ENCODE measurements at places on chromosomes 3 and 15.
A peak's percentile ranks its signal among the peaks of the same experiment; 100 is the strongest.

- DNase-seq, result no peak
These were observed 95.8 kb downstream of the KCNAB1 start for GRCh38 chr3:156216216-156216615.

- no peak for DNase-seq
These were observed 10.1 kb downstream of the GOLIM4 start for GRCh38 chr3:168085491-168086119.

DNA sequence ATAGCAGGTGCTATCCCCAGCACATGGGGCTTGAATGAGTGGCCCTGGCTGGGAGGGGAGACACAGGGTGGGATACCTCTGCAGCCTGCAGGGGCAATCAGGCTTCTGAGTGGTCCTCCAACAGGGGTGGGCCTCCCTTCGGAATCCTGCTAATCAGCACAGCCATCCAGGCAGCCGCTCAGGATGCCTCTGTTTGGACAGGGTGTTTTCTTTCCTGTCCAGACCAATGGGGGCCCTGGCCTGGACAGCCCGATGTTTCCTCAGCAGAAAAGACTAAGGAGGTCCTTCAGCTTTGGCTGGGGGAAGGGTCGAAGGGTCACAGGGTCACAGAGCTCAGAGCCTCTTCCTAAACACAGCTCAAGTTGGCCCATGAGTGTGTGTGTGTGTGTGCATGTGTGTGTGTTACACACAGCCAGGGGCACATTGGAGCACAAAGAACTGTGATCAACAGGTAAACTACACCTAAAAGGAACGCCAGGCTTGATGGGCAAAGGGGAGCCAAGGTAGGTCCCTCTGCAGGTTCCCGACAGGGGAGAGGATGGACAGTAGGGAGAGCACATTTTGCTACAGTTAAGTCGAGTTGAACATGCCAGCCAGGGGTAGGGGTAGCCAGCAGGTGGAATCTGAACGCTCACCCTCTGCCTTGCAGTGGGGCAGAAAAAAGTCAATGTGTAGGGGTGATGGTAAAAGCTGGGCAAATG is 1.1 kb upstream of the HAPLN3 start:
- no peak for DNase-seq

GRCh38 chr15:90591524-90591923 is 61.8 kb downstream of the CRTC3 start:
- DNase-seq, result no peak

GRCh38 chr3:127067116-127067910 is 84.4 kb downstream of the PLXNA1 start:
- no peak for DNase-seq

DNA sequence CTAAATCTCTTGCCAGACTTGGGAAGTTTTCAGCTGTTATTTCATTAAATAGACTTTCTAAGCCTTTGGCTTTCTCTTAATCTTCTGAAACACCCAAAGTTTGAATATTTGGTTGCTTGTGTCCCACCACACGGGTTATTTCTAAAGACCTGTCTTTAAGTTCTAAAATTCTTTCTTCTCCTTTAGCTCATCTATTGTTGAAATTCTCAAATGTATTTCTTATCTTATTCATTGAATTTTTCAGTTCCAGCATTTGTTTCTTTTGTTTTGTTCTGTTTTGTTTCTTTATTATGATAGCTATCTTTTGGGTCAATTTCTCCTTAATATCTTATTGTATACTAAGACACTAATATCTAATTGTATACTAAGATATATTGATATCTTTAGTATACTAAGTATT is 97.0 kb downstream of the ARRDC4 start:
- no peak for DNase-seq

GRCh38 chr3:153315781-153316180 is 153.8 kb downstream of the RAP2B start:
- no peak for DNase-seq

- no peak for DNase-seq
These were observed 81.2 kb upstream of the CDV3 start for GRCh38 chr3:133492159-133492741.

GRCh38 chr15:70323111-70323851 is 225.6 kb upstream of the TLE3 start:
- no peak for DNase-seq

- no peak for DNase-seq
These were observed 23.3 kb downstream of the RNU5B-1 start for GRCh38 chr15:65327651-65328393.

DNA sequence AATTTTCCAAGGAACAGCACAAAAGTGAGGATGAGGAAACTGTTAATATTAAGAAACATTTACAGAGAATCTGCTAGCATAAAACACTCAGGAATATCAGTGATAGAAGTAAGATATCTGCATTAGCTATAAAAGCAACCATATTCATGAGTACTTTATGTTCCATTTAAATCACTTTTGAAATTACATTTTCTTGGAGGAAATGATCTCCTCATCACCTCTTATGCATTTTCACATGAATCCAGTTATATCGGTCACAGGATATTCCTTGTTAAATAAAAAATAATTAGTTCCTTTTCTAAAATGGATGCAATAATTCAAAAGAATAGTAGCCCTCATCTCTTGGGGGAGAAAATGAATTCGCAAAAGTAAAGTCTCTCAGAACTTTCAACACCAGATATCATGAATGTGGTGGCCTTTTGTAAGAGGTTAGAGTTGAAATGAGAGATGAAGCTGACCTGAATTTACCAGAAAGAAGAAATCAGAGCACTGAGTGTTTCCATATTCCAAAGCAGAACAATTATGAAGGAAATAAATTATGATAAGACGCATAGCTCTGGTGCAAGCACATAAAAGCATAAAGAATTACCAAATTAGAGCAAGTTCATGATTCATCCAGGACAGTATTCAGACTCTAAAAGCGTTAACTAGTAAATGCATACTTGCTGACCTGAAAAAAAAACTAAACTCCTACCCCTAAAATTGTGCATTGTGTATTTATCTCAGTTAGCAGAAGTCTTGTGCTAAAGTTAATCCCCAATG is 321.9 kb upstream of the CCDC54 start:
- DNase-seq, result no peak

DNA sequence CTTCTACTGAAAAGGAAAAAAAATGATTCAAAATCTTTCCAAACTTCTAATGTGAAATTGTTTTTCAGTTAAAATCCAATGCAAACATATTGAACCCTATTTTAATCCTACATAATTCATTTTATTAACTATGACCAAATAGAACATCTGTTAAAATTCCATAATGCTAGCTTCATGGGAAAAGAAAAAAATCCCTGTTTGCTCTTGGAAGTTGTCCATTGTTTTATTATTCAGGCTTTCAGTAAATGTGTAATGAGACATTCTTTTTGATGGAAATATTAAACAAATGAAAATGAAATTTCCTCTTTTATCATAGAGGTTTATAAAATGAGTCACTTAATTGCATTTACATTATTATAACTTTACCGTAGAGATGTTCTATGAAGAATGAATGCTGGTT is 49.5 kb downstream of the SLC25A26 start:
- no peak for DNase-seq

GRCh38 chr15:37733628-37734027 is 200.8 kb upstream of the TMCO5A start:
- DNase-seq, result no peak

DNA sequence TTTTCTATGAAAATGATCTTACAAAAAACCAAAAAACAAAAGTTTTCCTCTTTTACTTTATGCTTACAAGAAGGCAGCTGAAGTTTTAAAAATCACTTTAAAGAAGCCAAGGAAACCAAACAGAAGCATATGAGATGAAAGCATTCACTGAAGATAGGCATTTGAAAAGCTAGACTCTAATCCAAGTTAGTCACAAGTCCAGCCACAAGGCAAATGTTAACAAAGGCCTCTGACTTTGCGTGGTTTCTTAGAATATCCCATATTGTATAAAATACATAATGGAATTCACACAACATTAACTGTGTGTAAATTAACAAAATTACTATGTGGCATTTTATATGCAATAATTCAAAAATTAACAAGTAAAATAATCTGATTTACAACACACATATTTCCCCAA is 17.7 kb downstream of the MRPL3 start:
- no peak for DNase-seq

DNA sequence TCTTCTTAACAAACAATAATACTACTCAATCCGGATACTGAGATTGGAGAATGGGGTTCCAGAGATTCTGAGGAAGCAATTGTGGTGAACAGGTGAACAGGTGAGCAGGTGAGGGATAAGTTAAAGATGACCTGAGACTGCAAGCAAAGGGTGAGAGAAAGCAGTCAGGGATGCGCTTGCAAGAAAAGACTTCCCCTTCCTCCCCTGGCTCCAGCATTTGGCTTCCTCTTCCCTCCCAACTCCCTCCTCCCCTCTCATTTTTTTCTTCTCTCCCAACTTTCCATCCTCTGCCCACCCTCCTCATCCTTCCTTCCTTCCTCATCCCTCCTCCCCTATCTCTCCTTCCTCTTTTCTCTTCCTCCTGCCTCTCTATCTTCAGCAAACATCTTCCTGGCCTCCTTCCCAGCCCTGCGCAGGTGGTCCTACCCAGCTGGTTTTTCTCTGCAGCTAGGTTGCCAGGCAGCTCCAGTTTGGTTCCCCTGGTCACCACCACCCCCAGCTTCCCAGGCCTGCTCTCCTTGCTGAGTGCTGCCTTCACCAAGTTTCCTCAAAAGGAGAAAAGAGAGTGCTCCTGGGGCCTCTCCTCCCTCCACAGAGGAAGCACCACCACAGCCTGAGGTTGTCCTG is 10.4 kb upstream of the VIPR1 start:
- no peak for DNase-seq

GRCh38 chr3:8113626-8114025 is 388.0 kb upstream of the LMCD1 start:
- DNase-seq, result no peak

DNA sequence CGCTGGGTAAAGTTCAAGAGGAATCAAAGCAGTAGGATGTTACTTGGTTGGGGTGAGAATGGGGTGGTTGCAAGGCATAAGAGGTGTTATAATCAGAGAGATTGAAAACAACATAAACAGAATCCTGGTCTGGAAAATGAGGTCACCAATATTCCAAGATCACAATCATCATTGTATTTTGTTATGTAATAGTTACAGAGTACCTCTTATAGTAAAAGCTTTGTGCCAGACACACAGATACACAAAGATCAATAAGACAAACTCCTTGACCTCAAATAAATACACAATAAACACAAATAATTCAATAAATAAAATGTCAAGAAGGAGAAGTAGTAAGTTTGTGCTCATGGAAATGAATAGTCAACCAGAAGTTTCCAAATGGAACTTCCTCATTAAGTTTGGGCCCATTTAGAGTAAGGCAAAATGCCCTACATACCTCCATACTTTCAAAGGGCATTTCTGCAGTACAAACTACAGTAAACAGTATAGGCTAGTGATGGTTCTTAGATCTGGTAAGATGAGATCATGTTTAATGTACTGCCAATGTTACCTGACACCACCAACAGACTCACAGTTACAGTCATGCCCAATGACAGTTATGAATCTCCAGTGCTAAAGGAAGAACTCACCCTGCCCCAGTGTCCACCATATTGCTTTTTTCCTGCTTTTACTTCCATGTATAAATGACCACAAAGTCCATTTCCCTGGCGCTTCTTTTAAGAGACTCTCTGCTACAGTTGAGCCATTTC is 93.4 kb downstream of the KCNMB2 start:
- no peak for DNase-seq

DNA sequence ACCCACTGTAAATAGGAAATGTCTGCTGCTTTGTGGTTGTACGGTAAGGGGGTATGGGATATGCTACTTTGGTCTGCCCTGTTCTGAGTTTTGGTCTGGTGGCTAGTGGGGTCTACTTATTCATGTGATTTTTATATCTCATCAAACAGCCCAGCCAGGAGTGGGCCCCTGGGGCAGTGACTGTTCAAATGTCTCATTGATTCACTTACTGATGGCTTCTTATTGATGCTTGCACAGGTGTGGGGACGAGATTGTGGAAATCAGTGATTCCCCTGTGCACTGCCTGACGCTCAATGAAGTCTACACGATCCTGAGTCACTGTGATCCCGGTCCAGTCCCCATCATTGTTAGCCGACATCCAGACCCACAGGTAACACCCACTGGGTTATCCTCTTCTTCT is 38.5 kb downstream of the STARD5 start:
- no peak for DNase-seq

DNA sequence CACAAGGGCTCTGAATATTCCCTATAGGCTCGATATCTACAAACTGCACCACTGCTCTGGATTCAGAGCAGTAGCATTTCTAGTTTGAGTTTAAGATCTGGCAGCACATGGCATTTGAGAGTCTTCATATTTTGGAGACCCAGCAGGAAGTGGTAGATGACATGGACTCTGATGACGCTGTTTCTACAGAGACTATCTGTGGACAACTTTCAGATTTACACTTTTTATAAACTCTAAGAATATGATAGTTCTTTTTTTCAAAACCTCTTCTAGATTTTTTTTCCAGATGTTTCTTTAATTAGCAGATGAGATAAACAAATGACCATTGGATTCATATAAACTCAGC is 35.8 kb downstream of the ARMC8 start:
- no peak for DNase-seq

- DNase-seq, result no peak
These were observed 42.4 kb downstream of the TNIK start for GRCh38 chr3:171417813-171418212.

- DNase-seq, result no peak
These were observed 49.4 kb downstream of the CCR4 start for GRCh38 chr3:33000691-33001385.

DNA sequence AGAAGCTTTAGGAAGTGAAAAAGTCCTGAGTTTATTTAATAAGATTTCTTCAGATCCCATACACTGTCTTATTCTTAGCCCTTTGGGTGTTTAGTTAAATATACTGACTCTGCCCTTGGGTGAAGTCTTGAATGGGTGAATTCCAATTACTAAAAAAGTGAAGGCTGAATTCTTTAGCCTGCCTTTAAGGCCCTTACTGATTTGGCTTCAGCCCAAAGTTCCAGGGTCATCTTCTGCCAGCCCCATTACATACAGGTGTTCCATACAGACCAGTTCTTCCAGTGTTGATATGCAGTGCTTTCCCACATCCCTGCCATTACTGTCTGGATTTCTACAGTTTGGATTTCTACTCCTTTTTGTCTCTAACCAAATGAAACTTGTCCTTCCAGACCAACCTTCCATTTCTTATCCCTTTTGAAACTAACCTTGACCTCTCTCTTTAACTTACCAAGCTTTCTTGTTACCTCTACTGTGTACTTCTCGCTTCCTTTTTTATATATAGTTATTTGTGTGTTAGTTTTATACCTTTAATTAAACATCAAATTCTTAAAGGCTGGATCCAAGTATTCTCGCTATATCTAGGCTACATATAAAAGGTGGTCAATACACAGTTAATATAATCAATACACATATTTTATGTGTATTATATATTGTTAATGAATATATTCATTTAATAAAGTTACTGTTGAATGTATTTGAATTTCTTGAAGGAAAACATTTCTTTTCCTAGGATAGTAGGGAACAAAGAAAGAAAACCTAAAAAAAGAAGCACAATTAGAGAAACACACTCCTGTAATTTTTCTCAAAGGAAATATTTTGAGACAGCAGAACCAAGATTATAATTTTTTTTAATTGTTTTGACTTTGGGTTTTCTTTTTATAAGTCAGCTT is 15.0 kb downstream of the MBNL1 start:
- DNase-seq, result no peak

GRCh38 chr15:51888593-51889195 is 59.2 kb downstream of the TMOD3 start:
- DNase-seq, result peak; percentile 34

Data from CD4-positive, alpha-beta T cell treated with Interferon alpha-2 for 1 hour (primary cell).